ENCODE measurements at places on chromosomes 16 and 17.

GRCh38 chr17:39107973-39108372, 43.5 kb downstream of the PLXDC1 start:
- DNase-seq = no peak

- DNase-seq = no peak
These were observed 47.3 kb downstream of the RTN4RL1 start for GRCh38 chr17:1977583-1978395.

- no peak for DNase-seq
These were observed 164.1 kb downstream of the CMIP start for GRCh38 chr16:81608523-81609209.

GRCh38 chr17:71461498-71462169, 659.2 kb upstream of the SOX9 start:
- DNase-seq = no peak

DNA sequence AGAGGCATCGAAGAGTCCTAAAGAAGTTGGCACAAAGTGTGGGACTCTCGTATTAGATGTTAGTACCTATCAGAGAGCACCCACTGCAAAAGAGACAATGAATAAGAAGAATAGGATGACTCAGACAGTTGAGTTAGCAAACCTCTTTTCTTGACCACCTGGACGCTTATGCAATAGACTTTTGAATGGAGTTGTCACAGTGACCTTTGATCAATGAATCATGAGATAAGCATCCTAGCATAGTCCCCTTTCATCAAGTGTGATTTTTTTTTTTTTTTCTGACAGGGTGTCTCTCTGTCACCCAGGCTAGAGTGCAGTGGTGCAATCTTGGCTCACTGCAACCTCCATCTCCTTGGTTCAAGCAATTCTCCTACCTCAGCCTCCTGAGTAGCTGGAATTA, 1417.9 kb upstream of the GOT2 start:
- no peak for DNase-seq

GRCh38 chr17:39461926-39462569, 762 bp downstream of the CDK12 start:
- no peak for DNase-seq

DNA sequence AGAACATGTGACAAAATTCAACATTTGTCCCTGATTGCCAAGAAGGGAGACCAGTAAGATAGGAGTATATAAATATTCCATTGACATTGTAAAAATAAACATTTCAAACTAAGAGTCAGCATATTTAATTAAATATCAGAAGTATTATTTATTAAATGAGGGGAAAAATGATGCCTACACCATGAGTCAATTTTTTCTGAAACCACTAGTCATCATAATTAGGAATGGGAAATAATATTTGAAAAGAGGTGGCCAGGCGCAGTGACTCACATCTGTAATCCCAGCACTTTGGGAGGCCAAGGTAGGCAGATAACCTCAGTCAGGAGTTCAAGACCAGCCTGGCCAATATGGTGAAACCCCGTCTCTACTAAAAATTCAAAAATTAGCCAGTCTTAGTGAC, 2.1 kb downstream of the CMTM1 start:
- no peak for DNase-seq

All from T-helper 17 cell (primary cell).